PC-3 (cell line): ENCODE measurements at places on chromosomes 12 and 14. TPM values are rescaled to one million over a fixed set of nuclear protein-coding genes. Genes with fewer than 3 reads are reported as not detected.
A peak's percentile ranks its signal among the peaks of the same experiment; 100 is the strongest.

Gene DHH
- total RNA-seq = 0.04 and 0.23 TPM in 2 replicates

Gene DMAC2L
- total RNA-seq = 2.3 and 18.1 TPM in 2 replicates

Gene APOLD1
- 2.8 and 3.5 TPM in 2 replicates for total RNA-seq

Gene FLRT2
- total RNA-seq = 0.07 TPM in 1 of 2 replicates, not detected in the other

Gene ZDHHC17
- 35.3 and 42.4 TPM in 2 replicates for total RNA-seq

Gene OTX2
- total RNA-seq = not detected in 2 replicates

Gene SCNN1A
- 2.3 and 2.9 TPM in 2 replicates for total RNA-seq

Gene TPH2
- not detected in 2 replicates for total RNA-seq

Gene FAIM2
- total RNA-seq = 0.18 TPM in 1 of 2 replicates, not detected in the other

Gene SDR9C7
- not detected in 2 replicates for total RNA-seq

Gene GYS2
- not detected in 2 replicates for total RNA-seq

Gene NPFF
- total RNA-seq = not detected in 2 replicates

Gene FAM186B
- 0.80 and 1.1 TPM in 2 replicates for total RNA-seq

Gene ARHGEF40
- total RNA-seq = 2.7 and 3.9 TPM in 2 replicates

GRCh38 chr14:66606826-66607225 lies 98.9 kb downstream of the GPHN start:
- DNase-seq = no peak

DNA sequence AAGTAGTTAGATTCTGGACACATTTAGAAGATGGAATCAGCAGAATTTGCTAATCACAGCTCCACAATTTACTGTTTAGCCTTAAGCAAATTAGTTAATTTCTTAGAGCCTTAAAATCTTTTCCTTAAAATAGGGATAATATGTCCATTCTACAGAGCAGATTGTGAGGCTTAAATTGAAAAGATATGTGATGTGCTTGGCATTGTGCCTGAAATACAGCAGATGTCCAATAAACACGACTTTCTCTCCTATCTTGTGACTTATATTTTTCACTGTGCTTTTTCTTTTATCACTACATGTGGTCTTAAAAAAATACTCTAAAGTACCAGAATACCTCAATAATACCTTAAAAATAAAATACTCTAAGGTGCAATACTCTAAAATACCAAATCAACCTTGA lies 30.6 kb downstream of the CCER1 start:
- no peak for DNase-seq

GRCh38 chr12:44000309-44000952 lies 164.6 kb downstream of the TMEM117 start:
- DNase-seq = peak; percentile 80

DNA sequence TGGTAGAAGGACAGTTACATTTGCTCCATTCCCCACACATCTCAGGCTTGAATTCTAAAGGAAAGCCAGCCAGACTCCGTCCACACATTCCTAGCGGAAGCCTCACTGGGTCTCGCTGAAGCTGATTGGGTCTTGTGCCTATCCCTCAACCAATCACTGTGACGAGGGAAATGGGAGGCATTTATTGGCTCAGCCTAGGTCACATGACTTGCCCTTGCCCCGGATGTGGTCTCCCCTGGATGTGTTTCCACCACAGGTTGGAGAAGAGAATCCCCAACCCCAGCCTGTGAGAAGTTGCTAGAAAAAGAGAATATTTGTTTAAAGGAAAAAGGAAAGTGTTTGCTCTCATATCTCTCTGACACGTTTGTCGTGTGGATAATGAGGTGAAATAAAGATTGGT lies 93.4 kb downstream of the C12orf75 start:
- DNase-seq = no peak

DNA sequence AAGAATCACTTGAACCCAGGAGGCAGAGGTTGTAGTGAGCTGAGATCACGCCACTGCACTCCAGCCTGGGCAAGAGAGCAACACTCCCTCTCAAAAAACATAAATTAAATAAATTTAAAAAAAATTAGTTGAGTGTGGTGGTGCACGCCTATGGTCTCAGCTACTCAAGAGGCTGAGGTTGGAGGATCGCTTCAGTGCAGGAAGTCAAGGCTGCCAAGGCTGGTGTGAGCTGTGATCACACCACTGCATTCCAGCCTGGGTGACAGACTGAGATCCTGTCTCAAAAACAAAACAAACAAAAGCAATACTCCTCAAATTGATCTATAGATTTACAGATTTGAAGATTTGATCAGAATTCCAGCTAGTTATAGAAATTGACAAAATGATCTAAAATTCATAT lies 92.7 kb upstream of the RESF1 start:
- no peak for DNase-seq

DNA sequence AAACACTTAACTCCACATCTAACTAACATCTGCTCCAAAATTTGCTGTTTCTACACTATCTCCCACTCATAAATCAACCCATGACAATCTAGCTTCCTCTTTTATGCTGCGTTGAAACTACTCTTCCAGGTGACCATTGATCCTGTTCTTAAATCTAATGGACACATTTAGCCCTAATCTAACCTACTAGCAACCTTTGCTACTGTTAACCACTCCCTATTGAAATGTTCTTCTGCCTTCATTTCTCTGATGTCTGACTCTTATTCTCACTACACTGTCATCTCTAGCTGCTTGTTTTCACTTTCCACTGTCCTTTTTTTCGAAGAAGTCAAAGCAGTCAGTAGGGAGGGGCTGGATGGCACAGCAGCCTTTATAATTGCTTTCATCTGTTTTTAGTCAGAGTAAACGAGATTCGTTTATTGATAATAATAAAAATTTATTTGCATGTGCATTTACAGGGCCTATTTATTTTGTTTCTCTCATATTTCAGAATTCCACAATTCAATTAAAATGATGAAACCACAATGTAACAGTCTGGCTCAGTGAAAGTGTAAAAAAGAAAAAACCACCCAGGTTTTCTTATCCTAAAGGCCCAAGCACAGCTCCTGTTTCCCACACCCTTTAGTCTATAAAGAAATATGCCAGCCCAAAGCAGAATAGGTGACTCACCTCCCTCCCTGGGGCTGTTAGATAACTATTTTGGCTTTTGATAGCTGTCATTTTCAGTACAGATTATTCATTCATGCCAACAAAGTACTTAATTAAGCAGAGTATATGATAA lies 44.9 kb downstream of the ATP2B1 start:
- DNase-seq = peak; percentile 66

GRCh38 chr14:97023871-97024270 lies 226.7 kb downstream of the VRK1 start:
- no peak for DNase-seq

DNA sequence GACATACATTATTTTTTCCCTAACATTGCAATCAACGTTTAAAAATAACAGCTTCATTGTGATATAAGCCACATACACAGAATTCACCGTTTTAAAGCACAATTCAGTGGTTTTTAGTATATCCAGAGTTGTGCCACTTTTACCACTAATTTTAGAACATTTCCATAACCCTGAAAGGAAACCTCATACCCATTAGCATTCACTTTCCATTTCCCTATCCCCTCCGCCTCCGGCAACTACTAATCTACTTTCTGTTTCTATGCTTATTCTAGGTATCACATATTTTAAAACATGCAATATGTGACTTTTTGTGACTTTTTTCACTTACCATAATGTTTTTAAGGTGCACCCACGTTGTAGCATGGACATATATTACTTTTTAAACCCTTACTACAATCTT lies 55.6 kb upstream of the ISM2 start:
- no peak for DNase-seq

GRCh38 chr14:82488473-82488872 lies 954.8 kb upstream of the SEL1L start:
- DNase-seq = peak; percentile 15

GRCh38 chr12:78530100-78530765 lies 334.3 kb upstream of the SYT1 start:
- no peak for DNase-seq

DNA sequence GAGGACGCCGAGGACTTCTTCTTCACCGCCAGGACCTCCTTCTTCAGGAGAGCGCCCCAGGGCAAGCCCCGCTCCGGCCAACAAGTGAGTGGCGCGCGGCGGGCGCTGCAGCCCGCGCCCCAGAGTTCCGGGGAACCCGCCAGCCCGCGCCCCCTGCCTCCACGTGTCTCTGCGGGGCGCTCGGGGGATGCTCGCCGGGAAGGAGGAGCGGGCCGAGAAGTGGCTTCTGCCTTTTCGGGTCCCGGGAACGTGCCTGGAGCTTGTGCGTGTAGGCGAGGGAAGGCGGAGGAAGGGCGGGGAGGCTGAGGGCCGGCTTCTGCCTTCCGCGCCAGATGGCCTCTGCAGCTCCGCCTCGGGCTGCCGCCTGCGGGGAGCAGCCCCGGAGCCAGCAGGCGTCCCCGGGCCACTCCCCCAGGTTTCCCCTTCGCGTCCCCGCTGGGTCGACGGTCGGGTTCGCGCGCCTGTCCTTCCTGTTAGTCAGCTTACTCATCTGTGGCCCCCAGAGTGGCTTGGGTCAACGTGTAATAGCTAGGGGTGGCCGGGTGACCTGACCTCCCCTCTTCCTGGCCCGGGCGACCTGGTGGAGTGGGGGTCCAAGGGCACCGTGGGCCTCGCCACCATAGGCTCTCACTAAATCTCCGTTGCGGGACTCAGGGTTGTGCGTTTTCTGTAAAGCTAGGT lies 505 bp downstream of the RASSF3 start:
- DNase-seq = peak; percentile 50

GRCh38 chr12:105120551-105120950 lies 13.0 kb downstream of the WASHC4 start:
- peak; percentile 57 for DNase-seq

DNA sequence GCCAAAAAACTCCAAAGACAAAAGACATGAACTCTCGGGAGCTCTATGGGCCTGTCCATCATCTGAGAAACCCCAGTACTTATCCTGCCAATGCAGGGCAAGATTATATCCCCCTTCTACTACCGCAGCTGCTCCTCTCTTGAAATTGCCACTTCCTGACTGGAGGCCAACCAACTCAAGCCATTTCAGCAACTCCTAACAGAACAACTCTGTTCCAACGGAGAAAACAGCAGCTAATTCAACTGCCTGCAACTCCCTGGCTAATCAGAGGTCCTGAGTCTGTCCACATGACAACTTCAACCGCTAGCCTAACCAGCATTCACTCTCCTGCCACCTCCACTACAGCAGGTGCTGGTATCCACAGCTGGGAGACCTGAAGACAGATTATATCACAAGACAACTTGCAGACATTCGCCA lies 24.1 kb downstream of the CEP83 start:
- no peak for DNase-seq

GRCh38 chr14:95173518-95173917 lies 16.2 kb upstream of the DICER1 start:
- no peak for DNase-seq

GRCh38 chr12:55765736-55766290 lies 22.9 kb downstream of the GDF11 start:
- DNase-seq = no peak

DNA sequence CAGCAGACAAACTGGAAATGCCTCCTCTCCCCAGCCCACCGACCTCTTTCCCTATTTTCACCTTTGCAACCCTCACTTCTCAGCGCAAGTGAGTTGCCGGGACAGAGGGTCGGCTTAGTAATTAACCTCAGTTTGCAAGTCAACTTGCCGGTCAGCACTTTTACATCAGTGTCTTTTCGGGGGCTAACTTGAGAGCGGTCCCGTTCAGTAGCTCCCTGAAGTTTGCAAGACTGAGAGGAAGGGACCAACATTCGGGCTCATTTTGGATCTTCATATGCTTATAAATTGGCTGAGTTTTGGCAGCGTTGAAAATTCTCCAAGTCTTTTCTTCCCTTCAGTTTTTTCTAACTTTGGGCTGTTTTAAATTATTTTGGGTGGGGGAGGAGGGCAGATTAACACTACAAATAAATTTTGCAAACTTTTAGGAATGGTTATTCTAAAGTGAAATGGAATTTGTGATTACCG lies 846 bp downstream of the BRMS1L start:
- no peak for DNase-seq

- DNase-seq = no peak
These were observed 9.4 kb downstream of the CCDC184 start for GRCh38 chr12:48192861-48193260.

DNA sequence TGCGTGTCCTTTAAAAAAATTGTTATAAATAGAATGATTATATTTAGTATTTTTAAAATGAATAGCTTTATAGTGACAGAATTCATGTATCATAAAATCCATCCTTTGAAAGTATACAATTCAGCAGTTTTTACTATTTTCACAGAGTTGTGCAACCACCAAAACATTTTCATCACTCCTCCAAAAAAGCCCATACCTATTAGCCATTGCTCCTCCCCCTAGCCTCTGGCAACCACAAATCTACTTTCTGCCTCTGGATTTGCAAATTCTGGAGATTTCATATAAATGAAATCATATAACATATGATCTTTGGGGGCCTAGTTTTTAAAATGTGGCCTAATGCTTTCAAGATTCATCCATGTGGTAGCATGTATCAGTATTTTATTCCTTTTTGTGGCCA lies 117.9 kb upstream of the MED13L start:
- no peak for DNase-seq

GRCh38 chr14:33596211-33597080 lies 354.4 kb downstream of the EGLN3 start:
- DNase-seq = no peak

- no peak for DNase-seq
These were observed 11.2 kb downstream of the OR8S1 start for GRCh38 chr12:48536602-48537001.

DNA sequence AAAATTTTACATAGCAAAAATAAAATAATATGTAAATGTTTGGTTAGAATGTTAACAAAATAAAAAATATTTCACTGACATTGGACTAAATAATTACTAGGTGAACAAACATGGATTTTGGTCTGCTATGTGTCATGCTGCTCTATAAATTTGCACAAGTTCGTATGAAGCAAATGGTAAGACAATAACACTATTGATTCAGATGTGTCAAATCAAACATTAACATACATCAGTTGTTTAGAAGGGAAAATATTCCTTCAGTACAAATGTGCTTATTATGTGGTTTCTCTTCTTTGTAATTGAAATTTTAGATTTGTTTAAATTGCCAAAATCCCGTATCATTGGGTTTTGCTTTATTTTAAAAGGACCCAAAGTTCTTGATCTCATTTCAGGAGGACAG lies 46.9 kb downstream of the PAWR start:
- peak; percentile 36 for DNase-seq

DNA sequence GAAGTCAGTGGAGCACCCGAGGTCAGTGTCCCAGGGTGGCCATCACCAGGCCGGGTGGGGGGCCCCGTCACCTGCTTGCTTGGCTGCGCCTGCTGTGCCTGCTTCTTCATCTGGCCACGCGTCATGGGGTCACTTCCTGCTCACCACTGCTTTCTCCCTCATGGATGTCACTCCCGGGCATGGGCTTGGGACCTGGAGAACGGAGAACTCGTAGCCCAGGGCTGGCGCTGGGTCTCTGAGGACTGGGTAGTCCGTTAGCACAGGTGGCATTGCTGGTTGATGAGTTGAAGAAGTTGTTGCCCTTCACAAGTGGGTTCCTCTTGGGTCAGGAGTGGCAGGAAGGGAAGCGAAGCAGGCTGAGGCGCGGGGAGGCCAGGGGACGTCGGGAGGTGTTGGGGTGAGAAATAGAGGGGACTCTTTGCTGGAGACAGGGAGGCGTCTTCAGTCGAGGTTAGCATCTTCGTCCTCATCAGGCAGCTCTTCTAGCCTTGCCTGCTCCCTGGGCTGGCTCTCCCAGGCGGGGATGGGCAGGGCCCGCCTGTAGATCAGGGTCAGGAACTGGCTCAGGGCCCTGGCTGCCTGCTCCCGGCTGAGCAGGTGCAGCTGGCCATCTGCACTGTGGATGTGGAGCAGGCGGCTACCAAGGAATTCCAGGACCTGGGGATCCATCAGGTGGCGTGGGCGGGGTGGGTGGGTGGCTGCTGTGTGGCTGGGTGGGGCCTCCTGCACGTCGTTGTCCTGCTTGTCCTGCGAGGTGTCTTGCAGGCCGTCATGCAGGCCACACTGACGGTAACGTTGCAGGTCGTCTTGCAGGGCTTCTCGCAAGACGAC lies 23.0 kb downstream of the RTL1 start:
- DNase-seq = no peak

GRCh38 chr14:68379510-68380328 lies 413.1 kb downstream of the ZFP36L1 start:
- peak; percentile 98 for DNase-seq
